Smooth muscle cell of the coronary artery (primary cell): ENCODE measurements at places on chromosomes 5 and 9. TPM values are rescaled to one million over a fixed set of nuclear protein-coding genes. Genes with fewer than 3 reads are reported as not detected.

CAMLG gene
- 40.5 and 41.1 TPM in 2 replicates for total RNA-seq

PTGES gene
- 2.6 and 30.0 TPM in 2 replicates for total RNA-seq

ZFP37 gene
- total RNA-seq, result 2.1 TPM in 2 replicates

SLCO4C1 gene
- not detected in 2 replicates for total RNA-seq

IL3 gene
- not detected in 2 replicates for total RNA-seq

PSAT1 gene
- total RNA-seq, result 27.0 and 81.6 TPM in 2 replicates

LTC4S gene
- 1.3 and 1.8 TPM in 2 replicates for total RNA-seq

CD14 gene
- 2.8 and 107 TPM in 2 replicates for total RNA-seq

TMEM215 gene
- not detected in 2 replicates for total RNA-seq

GHR gene
- 2.0 and 4.4 TPM in 2 replicates for total RNA-seq

PCSK1 gene
- total RNA-seq, result under 0.01 and 1.6 TPM in 2 replicates

PCDHA9 gene
- total RNA-seq, result under 0.01 and 0.23 TPM in 2 replicates

BNC2 gene
- 11.0 and 29.6 TPM in 2 replicates for total RNA-seq

LCN12 gene
- not detected in 2 replicates for total RNA-seq

MCC gene
- total RNA-seq, result 96.2 and 102 TPM in 2 replicates

PCDHB9 gene
- total RNA-seq, result 0.12 and 0.30 TPM in 2 replicates

MEIKIN gene
- total RNA-seq, result not detected in 2 replicates

AK1 gene
- 53.7 and 86.7 TPM in 2 replicates for total RNA-seq

CDX1 gene
- total RNA-seq, result 0.12 and 0.15 TPM in 2 replicates
